ENCODE measurements at places on chromosomes 7 and 10. TPM values are rescaled to one million over a fixed set of nuclear protein-coding genes. Genes with fewer than 3 reads are reported as not detected.

Gene OGDHL
- total RNA-seq, result under 0.01 TPM

- peak; percentile 70 for DNase-seq
Observed at GRCh38 chr7:94412762-94413322, 18.1 kb downstream of the COL1A2 start.

Gene ZNF853
- 1.6 TPM for total RNA-seq

DNA sequence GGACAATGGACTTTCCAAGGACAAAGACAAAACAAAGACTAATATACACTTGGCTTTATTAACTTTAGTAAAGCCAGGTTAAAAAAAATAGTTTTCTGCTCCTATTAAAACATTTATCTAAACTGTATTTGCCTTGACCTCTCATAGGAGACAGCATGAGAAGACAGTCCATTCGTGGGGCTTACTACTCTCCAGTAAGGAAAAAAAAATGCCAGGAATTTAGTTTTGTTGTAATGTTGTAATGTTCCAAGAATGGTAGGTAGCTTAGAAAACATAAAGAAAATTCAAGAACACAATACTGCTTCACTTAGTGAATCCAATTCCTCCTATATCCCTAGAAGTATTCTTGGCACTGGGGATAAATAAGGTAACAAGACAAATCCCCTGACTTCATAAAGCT, 81.7 kb downstream of the KMT2C start:
- peak; percentile 52 for DNase-seq

DNA sequence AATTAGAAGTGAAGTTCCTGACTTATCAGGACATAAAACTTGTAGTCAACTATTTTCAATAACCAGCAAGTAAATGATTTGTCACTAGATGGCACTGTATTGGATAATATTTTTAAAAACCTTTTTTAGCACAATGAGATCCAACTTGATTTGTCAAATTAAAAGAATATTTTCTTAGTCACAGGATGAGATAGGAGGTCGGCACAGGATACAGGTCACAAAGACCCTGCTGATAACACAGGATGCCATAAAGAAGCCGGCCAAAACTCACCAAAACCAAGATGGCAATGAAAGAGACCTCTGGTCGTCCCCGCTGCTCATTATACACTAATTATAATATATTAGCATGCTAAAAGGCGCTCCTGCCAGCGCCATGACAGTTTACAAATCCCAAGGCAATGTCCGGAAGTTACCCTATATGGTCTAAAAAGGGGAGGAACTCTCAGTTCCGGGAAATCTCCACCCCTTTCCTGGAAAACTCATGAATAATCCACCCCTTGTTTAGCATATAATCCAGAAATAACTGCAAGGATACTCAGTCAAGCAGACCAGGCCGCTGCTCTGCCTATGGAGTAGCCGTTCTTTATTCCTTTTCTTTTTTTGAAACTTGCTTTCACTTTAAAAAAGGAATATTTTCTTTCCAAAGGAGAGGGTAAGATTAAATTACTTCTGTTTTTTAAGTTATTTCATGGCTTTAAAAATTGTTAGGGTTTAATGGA, 255.7 kb upstream of the MKLN1 start:
- peak; percentile 98 for DNase-seq

GRCh38 chr10:51862149-51862548, 162.8 kb upstream of the CSTF2T start:
- no peak for DNase-seq

Gene SPAM1
- total RNA-seq, result not detected

DNA sequence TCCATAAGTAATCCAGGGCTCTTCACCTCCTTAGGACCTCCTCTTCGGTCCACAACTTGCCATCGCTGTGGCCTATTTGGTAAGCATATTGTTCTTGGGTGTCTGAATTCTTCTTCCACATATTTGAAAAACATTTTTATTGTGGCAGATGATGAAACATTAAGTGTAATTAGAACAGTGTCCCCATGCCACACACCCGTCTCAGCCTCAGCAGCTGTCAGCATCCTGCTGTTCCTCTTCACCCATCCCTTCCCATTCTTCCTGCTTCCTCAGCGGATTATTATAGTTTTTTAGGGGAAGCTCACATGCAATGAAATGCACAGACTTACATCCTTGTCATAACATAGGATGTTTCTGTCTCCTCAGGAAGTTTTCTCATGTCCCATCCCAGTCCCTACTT, 20.1 kb downstream of the TDRD1 start:
- no peak for DNase-seq
